Vagina (tissue), 2 donors: ENCODE measurements at places on chromosomes 1 and 21. TPM values are rescaled to one million over a fixed set of nuclear protein-coding genes. Genes with fewer than 3 reads are reported as not detected.

- no peaks in the 10 kb centered on the region for H3K27me3 ChIP-seq
- no peaks in the 10 kb centered on the region for H3K36me3 ChIP-seq
- H3K27ac ChIP-seq: no peak overlapping the region
- DNase-seq: no peak
Measured at GRCh38 chr1:19981507-19982312, 2.3 kb upstream of the PLA2G2A start.

SNIP1 gene
- total RNA-seq: 16.5 TPM

DNA sequence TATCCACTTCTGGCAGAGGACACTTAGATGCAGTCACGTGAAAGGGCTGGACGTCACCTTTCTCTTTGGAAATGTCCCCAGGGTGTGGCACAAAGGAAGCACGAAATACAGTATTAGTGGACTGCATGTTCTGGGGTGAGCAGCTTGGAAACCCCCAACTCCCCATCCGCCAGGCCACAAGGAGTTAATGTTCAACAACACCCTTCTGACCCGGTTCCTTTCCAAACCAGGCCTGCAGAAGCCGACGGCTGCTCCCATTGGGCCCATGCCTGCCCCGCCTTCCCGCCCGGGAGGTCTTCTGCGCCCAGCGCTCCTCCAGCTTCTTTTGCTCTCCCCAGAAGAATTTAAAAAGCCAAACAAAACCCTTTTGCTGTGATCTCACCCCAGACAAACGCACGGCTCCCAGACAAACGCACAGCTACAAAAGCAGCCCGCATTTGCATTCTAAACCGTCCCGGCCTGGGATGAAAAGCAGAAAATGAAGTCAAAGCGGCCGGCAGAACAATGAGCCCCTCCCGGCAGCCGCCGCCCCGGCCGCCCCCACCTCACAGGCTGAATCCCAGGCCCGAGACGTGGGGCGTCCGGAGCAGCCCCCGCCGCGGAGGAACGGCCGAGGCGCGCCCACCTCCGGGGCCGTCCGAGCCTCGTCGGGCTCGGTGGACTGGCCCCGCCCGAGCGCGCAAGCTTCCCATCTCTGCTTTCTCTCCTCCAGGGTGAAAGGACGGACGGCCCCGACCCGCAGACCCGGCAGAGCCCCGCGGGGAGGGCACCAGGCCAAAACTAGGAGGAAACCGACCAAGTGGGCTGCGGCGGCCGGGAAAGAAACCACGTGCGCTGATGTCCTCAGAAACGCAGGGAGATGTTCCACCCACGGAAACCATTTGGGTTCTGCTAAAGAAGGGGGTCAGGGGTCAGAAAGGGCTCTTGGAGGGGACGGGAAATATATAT is 101.9 kb downstream of the PLPP3 start:
- H3K4me3 ChIP-seq: peak overlapping the region; percentile 58
- no peaks in the 10 kb centered on the region for H3K36me3 ChIP-seq
- H3K4me1 ChIP-seq: peaks cover 24% of the 10 kb centered on the region
- peak overlapping the region; percentile 85 for H3K27ac ChIP-seq

- no peaks in the 10 kb centered on the region for H3K36me3 ChIP-seq
- H3K27me3 ChIP-seq: no peaks in the 10 kb centered on the region
- H3K27ac ChIP-seq: no peak overlapping the region
- DNase-seq: no peak
- H3K4me1 ChIP-seq: peaks cover 7% of the 10 kb centered on the region
Measured at GRCh38 chr1:28323720-28324119, 5.1 kb upstream of the MED18 start.

- H3K36me3 ChIP-seq: no peaks in the 10 kb centered on the region
- no peaks in the 10 kb centered on the region for H3K4me1 ChIP-seq
- no peak overlapping the region for H3K27ac ChIP-seq
- no peak overlapping the region for H3K4me3 ChIP-seq
- no peak for DNase-seq
- H3K27me3 ChIP-seq: no peaks in the 10 kb centered on the region
Measured at GRCh38 chr1:38332649-38333310, 286.2 kb upstream of the POU3F1 start.

ERO1B gene
- 10.3 TPM for total RNA-seq

DNA sequence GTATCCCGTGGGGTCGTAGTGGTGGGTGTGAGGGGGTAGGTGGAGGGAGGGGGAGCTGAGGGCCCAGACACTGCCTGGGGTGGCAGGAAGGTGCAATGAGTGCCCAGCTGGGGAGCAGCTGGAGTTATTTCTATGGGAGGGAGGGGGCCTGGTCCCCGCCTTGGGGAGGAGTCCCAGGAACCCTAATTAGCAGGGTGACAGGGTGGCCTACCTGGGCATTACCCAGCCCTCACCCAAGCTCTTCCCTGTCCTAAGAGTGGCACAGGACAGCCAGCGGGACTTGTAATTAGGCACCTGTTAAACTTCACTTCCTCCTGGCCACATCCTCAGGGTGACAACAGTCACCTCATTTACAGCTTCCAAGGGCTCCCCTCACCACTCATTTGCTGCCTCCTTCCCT is at the start of gene VSIG8:
Gene VSIG8 (minus strand): TSS at position 101 of the 400 bp plus-strand sequence. CDS start 136 bp downstream, outside the sequence.
- no peaks in the 10 kb centered on the region for H3K27me3 ChIP-seq
- peaks cover 50% of the 10 kb centered on the region for H3K4me1 ChIP-seq
- no peak within 1 kb of the TSS for H3K27ac ChIP-seq
- DNase-seq: no peak
